WTC11 (cell line): ENCODE measurements at places on chromosomes 16 and 17. TPM values are rescaled to one million over a fixed set of nuclear protein-coding genes. Genes with fewer than 3 reads are reported as not detected.

DNA sequence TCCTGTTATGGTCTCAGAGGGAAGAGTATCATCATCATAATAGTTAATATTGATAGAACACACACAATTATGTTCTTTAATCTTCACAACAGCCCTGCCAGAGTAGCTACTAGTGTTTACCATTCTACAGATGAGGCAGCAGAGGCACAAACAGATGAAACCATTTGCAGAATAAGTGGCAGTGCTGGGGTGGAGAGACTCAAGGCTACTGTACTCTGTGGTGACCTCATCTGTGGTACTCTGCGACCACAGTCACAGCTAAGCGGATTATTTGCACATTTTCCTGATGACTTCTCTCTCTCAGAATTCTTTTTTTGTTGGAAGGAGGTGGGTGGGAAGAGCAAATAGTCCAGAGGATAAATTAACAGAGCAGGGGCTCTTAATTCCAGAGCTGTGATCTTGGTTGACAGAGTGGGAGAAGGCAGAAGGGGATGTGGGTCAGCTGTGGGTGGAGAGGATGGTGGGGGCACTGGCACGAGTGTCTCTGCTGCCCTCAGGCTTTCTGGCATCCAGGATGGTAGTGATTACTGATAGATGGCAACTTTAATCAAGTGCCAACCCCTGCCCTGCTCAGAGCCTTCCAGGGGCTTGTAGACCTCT, 41.8 kb downstream of the MRM1 start:
- DNase-seq: no peak

DNA sequence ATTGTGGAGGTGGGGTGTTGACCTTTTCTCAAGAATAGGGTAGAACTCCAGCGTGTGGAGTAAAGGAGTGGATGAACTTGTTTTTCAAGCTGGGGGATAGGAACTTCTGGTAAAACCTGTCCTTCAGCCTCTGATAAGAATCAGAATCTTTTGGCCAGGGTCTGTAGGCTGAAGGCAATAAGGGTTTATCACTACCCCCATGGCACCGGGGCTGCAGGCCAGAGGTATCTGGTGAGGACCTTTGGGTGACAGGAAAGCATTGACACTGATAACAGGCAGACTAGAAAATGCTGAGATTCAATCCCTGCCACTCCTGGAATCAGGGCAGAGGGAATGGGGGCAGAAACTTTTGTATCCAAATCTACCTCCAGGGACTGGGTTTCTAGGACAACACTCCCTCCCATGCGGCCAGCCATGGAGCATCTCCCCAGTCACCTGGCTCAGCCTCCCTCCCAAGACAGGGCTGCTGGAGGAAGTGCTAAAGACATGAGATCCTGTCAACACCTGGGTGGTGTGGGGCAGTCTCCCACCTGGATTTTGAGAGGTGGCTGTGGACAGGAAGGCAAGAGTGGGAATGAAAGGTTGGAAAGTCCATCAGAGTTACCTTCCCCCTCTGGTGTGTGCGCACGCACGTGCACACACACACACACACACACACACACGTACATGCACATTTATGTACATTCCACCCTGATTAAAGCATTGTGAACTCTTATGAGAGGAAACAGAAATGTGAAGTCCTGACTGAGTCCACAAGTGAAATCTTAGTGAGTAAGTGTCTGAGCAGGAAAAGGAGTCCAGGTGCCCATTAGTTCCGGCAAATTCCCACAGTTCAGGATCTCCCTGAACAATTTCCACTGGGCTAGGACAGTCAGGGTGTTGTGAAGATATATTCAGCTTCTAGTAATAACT, 53.1 kb upstream of the MARCHF10 start:
- DNase-seq: no peak

DNA sequence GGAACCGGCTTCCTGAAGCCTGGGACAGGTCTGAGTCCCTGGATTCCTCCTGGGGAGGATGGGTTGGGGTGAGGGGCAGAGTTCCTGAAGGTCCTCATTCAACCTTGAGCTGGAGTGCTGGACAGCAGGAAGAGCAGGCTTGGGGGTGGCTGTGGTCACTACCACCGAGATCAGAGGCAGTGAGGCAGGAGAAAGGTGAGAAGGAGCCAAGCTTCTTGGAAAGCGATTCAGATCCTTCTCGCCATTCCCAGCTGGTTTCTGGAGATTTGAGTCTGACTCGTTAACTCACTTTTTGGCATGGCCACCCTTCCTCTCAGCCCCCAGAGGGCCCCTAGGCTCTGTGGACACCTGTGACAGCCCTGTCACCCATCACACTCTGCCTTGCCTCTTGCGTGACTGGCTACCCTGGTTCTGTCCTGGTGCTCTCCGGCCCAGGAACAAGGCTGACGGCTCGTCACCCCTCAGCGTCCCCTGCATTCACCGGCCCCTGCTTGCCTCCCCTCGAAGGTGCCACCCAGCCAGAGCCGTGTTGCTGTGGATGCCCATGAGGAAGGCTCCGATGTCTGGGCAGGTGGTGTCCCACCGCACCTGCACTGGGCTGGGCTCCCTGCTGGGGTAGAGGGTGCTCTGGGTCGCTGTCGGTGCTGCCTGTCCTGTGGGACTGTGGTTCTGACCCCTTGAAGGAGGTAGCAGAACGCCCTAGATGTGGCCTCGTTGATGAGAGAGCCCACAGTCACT, 9.7 kb upstream of the TIMP2 start:
- no peak for DNase-seq

GRCh38 chr17:51651513-51652298, 391.4 kb downstream of the UTP18 start:
- no peak for DNase-seq

- no peak for DNase-seq
Observed at GRCh38 chr17:62611292-62611691, 16.2 kb upstream of the MRC2 start.

DNA sequence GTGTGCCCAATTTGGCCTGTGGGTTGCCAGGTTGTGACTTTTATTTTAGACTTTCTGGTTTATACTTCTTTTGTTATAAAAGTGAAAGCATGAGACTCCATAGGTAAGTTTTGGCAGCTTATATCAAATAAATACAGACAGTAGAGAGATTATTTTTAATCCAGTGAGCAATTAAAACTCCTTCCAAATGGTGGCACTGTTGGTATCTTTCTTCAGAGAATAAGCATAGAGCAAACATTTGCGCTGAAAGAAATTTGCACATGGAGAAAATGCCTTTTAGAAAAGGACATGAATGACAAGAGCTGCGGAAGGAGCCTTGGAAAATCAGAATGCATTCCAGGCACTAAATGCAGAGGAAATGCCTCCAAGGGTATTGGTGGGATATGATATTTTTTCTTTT, 46.1 kb upstream of the DNAJA2 start:
- DNase-seq: no peak

- no peak for DNase-seq
Observed at GRCh38 chr17:14724770-14725169, 423.9 kb downstream of the HS3ST3B1 start.

Gene DNAI2
- 0.21 to 0.26 TPM (median 0.23 TPM) in 3 replicates for total RNA-seq

GRCh38 chr17:2905696-2906501, 109.7 kb downstream of the RAP1GAP2 start:
- no peak for DNase-seq

DNA sequence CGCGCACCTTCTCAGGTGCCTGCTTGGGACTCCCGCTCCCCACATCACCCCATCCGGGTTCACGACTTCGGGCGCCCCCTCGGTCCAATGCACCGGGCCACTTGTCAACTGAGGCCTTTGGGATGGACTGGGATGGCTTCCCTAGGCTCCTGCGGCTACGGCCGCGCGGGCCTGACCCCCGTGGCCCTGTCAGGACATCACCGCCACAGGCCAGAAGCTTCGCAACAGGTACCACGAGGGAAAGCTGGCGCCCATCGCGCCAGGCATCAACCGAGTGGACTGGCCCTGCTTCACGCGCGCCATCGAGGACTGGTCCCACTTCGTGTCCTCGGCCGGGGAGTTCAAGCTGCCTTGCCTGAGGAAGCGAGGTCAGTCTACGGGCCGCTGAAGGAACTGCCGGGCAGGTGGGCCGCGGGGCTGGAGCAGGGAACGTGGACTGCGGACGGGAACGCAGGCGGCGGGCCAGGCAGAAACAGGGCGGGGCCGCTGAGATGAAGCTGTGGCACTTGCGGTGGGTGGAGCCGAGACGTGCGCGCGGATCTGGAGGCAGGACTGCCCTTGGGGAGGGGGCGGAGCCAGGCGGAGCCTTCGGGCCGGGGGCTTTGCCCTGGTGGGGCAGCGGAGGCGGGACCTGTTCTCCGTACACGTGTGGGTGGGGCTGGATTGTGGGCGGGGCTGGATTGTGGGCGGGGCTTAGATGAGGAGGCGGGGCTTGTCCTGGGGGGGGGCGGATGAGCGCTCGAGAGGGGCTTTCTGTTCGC, 13.7 kb upstream of the CNGB1 start:
- DNase-seq: peak; percentile 99

DNA sequence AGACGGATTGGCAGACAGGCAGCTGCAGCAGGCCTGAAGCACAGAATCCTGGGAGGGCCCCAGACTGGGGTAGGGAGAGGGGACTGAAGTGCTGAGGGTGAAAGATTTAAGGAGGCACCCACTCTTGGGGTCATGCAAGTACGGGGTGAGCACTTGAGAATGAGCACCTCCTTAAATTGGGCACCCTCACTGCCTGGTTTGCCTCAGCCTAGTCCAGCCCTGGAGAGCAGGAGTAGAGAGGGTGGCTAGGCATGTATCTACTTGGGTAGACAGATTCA, 154.1 kb upstream of the CDC42EP4 start:
- DNase-seq: no peak

DNA sequence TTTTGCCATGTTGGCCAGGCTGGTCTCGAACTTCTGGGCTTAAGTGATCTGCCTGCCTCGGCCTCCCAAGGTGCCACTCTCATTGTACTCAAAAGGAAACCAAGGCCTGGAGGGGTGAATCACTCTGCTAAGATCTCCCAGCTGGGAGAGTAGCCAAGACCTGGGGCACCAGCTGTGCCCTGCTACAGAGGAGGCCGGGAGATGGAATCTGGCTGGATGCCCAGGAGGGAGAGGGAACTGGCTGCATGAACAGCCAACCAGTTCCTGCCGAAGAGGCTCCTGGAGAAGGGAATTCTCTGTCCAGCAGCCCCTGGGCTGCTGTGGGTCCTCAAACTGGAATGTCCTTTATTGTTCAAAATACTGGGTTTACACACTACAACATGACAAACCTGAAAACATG, 238.7 kb upstream of the CIBAR2 start:
- DNase-seq: no peak
